ENCODE measurements at places on chromosomes 11 and 22. TPM values are rescaled to one million over a fixed set of nuclear protein-coding genes. Genes with fewer than 3 reads are reported as not detected.

GRCh38 chr22:36493690-36494110, 12.3 kb upstream of the TXN2 start:
- DNase-seq = no peak

DNA sequence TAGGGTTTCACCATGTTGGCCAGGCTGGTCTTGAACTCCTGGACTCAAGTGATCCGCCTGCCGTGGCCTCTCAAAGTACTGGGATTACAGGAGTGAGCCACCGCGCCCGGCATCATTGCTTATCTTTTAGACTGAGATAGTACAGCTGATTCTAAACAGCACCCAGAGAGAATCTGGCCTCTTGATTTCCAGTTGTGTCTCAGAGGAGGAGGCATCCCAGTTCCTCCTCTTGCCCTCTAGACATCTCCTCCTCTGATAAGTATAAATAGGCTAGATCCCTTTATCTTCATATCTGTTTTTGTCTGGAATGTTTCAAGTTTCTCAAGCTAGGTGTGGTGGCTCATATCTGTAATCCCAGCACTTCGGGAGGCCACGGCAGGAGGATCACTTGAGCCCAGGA, 7.0 kb downstream of the MARK2 start:
- DNase-seq = no peak

The MMP27 gene
- not detected for total RNA-seq

The PNPLA3 gene
- total RNA-seq = 7.8 TPM

The MAPK8IP1 gene
- 285 TPM for total RNA-seq

DNA sequence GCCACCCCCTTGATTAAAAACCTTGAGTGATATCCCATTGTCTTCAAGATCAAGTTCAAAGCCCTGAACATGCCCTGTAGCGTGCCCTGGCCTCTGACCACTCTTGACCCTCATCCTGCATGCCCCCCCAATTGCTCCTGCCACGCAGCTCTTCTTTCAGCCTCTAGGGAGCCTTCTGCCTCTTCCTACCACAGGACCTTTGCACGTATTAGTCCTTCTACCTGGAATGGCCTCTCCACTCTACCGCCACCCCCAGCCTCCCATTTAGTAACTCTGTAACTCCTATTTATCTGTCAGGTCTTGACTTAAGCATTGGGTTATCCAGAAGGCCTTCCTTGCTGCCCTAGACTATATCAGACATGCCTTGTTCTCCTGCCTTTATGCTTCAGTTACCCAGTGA, 203.6 kb downstream of the TRIM29 start:
- DNase-seq = no peak

The GVQW3 gene
- 6.2 TPM for total RNA-seq

The STT3A gene
- 100 TPM for total RNA-seq

The BBS1 gene
- 47.6 TPM for total RNA-seq

- DNase-seq = no peak
Observed at GRCh38 chr11:122642472-122642922, 13.0 kb upstream of the UBASH3B start.

DNA sequence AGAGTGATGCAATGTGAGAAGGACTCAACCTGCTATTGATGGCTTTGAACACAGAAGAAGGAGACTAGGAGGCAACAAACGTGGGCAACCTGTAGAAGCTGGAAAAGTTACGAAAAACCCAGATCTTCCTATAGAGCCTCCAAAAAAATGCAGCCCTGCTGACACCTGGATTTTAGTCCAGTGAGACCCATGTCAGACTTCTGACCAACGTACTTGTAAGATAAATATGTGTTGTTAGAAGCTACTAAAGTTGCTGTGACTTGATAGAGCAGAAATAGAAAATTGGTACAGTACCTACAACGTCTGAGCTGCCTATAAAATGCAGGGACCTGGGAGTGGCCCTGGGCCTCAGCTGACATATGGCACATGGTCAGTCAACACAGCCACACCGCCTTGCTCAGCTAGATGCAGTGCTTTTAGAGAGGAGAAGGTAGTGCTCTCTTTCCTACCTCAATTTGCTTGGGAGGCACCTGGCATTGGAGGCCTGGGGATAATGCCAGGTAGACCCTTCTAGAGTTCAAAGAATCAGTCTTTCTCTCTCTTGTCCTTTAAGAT, 97.4 kb downstream of the ARL14EP start:
- no peak for DNase-seq

The DGCR6L gene
- 28.9 TPM for total RNA-seq

DNA sequence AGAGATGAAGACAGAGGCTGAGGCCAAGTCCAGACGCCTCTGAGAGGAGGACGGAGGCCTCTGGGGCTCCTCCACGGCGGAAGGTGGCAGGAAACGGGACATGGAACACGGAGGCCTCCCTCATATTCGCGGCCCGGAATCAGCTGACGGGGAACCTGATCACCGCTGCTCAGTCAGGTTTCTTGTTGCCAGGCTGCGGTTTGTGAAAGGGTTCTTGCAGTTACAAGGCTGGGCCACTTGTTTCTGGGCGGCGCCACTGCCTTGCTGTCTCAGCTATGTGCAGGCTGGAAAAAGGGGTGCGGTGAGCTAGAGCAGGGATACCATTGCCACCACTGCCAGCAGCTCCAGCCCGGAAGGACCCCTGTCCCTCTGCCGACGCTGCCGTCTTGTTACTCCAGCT, 10.0 kb upstream of the MMP1 start:
- DNase-seq = no peak

The CCDC188 gene
- 6.8 TPM for total RNA-seq

The ADM2 gene
- 0.09 TPM for total RNA-seq

The OR8D4 gene
- total RNA-seq = not detected

The MS4A4A gene
- total RNA-seq = 32.9 TPM

The GLYATL1 gene
- not detected for total RNA-seq

GRCh38 chr11:72741429-72741833, 10.8 kb downstream of the ARAP1 start:
- no peak for DNase-seq

GRCh38 chr11:87263979-87264378, 226.2 kb downstream of the TMEM135 start:
- DNase-seq = no peak

The GSTT2 gene
- not detected for total RNA-seq

The OR51A4 gene
- total RNA-seq = not detected
